ENCODE measurements at places on chromosomes 3 and 15. TPM values are rescaled to one million over a fixed set of nuclear protein-coding genes. Genes with fewer than 3 reads are reported as not detected.

- DNase-seq: no peak
Measured at GRCh38 chr15:28079313-28079969, 19.7 kb downstream of the OCA2 start.

GRCh38 chr3:159881828-159882309, 106.8 kb upstream of the IL12A start:
- DNase-seq: no peak

- DNase-seq: no peak
Measured at GRCh38 chr3:126111566-126112475, 27.9 kb upstream of the SLC41A3 start.

GRCh38 chr3:132196113-132196512, 121.1 kb upstream of the ACP3 start:
- no peak for DNase-seq

The XXYLT1 gene
- 25.9 TPM for total RNA-seq

The VPS39 gene
- 32.5 TPM for total RNA-seq

The NME9 gene
- total RNA-seq: not detected
